Stimulated activated CD4-positive, alpha-beta T cell treated with anti-CD3 and anti-CD28 coated beads, Interleukin-4, amount 100 ng/mL, for 48 hours (primary cell): ENCODE measurements at places on chromosomes 1 and 21.
A peak's percentile ranks its signal among the peaks of the same experiment; 100 is the strongest.

- no peak for DNase-seq
Measured at GRCh38 chr1:33880305-33880704, 16.4 kb downstream of the HMGB4 start.

DNA sequence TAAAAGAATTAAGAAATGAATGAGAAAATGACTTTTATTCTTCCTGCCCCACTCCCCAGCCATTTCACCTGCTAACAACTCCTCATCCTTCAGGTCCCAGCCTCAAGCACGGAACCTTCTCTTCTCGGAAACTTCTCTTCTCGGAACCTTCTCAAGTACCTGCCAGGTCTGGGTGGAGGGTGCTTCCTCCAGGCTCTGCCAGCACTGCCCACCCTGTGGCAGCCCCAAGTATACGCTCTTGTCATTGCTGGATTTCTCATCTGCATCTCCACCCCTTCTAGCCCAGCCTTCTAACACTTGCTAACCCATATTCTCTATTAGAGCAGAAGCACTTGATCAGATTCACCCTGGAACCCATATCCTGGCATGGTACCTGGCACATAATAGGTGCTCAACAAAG lies 3.9 kb upstream of the IFFO2 start:
- no peak for DNase-seq

DNA sequence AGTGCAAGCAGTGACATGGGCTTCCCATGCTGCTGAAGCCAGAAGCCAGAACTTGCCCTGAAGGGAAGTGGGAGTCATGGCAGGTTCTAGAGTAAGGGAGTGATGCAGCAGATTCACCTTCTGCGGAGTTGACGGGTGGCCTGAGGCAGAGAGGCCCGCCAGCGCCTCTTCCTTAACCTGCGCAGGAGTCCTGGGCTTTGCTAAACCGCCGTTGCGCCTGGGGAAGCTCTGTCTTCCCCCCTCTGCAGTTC lies 67.3 kb downstream of the OBSCN start:
- DNase-seq = no peak

DNA sequence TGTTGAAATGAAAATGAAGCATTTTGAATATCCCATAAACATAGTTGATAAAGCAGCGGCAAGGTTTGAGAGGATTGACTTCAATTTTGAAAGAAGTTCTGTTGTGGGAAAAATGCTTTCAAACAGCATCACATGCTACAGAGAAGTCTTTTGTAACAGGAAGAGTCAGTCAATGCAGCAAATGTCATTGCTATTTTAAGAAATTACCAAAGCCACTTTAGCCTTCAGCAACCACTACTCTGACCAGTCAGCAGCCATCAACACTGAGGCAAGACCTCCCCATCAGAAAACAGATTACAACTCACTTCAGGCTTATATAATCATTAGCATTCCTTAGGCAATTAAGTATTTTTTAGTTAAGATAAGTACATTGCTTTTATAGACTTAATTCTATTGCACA lies 33.8 kb upstream of the FCRL3 start:
- no peak for DNase-seq

DNA sequence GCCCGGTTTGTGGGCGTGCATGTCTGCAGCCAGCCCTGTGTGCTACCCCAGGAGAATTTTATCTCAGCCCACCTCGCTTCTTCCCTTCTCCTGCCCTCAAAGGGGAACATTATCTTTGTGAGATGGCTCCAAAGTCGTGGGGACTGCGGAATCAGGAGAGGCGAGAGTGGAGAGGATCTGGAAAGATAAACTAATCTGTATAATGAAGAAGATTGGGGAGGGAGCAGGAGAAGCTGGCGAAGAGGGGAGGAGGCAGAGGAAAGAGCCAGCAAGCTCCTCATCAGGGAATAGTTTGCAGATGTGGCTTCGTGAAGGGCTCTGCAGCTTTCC lies 310.3 kb downstream of the MATN1 start:
- no peak for DNase-seq

DNA sequence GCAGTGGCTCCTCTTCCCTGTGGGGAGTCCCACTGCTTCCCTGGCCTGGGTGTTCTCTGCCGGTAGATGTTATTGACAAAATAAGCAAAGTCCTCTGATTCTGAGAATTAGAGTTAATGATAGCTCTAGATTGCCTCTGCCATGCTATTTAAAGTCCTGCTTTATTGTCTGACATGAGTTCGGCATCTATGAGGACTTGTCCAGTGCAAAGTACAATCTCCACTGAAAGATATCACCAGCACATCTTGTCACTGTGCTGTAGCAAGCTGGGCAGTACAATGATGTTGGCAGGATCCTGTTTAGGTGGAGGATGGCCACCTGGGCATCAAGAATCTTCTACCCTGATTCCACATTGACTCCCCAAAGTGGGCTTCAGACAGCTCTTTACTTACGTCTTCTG lies 54.0 kb upstream of the ATP5PO start:
- DNase-seq = no peak

DNA sequence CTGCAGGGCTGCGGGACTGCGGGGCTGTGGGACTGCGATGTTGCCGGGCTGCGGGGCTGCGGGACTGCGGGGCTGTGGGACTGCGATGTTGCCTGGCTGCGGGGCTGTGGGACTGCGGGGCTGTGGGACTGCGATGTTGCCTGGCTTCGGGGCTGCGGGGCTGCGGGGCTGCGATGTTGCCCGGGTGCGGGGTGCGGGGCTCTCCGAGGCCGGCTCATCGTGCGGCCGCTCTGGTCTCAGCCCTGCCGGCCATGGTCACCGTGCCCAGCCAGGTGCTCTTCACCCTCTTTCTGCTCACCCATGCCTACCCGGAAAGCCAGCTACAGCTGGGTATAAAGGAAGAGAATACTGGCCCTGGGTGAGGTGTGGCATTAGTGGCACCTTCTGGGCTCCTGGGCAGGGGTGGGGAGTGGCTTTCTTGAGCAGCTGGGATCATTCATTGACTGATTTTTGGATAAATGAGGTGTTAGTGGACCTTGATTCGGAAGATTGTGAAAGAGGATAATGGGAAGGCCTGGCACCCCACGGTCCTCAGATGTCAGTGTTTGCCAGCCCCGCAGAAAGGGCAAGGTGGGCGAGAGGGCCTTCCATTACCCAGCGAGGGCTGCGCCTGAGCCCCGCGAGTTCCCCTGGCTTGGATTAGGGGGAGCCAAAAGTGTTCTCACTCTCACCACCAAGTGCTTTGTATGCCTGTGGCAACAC lies 36.3 kb downstream of the COQ8A start:
- DNase-seq = no peak

GRCh38 chr1:117335376-117336086 lies 31.7 kb upstream of the MAN1A2 start:
- no peak for DNase-seq

DNA sequence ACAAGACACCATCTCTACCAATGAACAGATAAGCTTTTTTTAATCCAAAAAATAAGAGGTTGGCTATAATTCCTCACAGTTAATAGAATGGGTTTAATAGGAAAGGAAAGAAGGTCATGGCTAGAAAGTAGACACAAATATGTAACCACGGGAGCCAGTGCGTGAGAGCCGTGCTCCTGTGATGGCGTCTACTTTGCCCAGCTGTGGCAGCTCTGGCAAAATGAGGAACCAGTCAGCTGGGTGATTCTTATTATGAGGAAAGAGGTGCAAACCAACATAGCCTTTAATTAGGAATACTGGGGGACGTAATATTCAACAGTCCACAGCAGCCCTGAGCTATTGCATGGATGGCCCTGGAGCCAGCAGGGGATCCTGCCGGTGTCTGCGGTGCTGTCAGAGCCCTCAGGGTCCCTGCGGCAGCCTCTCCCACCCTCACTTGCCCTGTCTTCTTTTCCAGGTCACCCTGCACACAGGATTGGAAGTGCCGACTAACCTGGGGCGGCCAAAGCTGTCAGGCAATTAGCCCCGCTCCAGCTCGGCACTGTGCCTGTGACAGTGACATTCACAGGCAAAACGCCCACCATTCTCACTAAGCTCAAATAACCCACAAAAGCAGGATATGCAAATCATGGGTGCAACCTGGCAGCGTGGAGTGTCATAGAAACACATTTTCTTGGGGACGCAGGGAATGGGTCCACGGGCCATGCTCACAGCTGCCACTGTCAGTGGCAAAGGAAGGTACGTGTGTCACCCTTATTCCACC lies 25.9 kb upstream of the GNPAT start:
- DNase-seq = no peak

DNA sequence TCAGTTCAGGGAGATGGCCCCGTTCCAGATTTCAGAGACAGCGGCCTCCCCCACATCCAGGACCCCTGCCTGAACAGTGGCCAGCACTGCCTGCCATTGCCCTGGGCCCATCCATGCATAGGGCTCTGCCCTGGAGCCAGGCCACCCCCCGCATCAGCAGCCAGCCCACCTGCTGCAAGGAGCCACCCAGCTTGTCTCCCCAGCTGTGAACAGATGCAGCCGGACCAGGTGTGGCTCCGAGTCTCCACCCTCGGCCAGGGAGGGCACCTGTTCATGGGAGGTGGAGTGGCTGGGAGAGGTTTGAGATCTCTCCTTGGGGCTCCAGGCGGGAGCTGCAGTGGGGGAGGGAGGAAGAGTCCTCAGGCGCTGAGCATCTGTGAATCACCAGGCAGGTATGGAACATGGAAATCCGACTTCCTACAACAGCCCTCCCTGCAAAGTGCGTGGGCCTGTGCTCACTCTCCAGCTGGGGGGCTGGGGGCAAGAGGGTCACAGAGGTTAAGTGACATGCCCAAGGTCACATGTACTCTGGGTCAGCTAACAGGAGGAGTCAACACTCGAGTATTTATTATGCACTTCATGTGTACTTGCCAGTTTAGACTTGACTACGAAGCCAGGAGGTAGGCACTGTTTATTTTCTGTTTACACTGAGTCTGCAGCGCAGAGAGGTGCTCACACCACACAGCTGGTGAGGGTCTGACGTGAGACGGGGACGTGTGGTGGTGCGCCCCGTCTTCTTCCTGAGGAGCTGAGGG lies 4.8 kb upstream of the HES5 start:
- no peak for DNase-seq

DNA sequence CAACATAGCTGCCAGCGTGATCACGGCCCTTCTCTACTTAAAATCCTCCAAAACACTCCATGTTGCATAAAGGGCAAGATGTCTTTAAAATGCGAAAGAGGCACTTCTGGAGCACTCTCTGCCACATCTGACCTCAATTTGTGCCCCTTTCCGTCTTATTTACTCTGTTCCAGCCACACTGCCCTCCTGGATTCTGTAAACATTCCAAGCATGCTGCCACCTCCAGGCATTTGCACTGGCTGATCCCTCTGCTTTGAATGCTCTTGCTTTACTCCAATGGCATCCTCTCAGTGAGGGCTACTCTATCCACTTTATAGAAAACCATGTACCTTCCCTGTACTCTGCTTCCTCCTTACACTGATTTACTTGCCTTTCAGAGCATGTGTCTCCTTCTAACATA lies 5.3 kb upstream of the RGS7 start:
- DNase-seq = no peak

- DNase-seq = no peak
Measured at GRCh38 chr21:28154121-28154520, 838.6 kb downstream of the LTN1 start.

DNA sequence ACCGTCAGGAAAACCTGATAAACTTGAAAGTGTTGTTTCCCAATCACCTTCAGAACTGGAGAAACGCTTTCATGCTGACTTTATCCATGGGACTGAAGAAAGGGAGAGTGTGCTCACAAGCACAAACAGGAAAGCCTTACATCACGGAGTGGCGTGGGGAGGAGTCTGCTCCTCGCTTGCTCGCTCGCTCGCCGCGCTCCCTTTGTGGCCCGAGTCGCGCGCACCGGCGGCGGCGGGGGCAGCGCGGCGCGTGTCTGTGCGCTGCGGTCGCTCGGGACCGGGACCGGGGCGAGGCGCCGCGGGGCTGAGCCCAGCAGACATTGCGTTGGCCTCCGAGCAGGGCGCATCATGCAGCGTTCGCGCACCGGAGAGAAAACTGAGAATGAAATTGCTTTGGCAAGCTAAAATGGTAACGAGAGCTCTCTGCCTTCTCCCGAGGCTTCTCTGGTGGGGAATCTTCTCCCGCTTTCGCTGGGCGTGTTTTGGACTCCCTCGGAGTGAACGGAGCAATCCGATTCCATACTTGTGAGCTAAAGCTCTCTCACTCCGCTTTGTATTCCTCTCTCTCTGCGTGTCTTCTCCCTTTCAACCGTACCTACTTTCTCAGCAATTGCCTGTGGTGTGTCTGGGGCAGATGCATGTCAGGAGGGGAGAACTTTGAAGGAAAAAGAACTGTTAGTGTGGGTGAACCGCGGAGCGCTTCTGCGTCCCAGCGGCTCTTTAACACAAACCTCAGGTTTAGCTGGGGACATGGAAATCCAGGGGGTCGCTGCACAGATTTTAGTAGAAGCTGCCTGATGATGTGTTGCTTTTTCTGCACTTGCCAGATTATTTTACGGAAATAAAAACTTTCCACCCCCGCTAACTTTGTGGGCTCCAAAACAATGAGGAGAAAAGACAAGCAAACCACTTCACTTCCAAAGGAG lies at the start of gene RGL1:
Gene RGL1 (plus strand): TSS at position 205 of the 926 bp plus-strand sequence. CDS start 178 bp downstream, at position 383.
- DNase-seq = peak; percentile 8

DNA sequence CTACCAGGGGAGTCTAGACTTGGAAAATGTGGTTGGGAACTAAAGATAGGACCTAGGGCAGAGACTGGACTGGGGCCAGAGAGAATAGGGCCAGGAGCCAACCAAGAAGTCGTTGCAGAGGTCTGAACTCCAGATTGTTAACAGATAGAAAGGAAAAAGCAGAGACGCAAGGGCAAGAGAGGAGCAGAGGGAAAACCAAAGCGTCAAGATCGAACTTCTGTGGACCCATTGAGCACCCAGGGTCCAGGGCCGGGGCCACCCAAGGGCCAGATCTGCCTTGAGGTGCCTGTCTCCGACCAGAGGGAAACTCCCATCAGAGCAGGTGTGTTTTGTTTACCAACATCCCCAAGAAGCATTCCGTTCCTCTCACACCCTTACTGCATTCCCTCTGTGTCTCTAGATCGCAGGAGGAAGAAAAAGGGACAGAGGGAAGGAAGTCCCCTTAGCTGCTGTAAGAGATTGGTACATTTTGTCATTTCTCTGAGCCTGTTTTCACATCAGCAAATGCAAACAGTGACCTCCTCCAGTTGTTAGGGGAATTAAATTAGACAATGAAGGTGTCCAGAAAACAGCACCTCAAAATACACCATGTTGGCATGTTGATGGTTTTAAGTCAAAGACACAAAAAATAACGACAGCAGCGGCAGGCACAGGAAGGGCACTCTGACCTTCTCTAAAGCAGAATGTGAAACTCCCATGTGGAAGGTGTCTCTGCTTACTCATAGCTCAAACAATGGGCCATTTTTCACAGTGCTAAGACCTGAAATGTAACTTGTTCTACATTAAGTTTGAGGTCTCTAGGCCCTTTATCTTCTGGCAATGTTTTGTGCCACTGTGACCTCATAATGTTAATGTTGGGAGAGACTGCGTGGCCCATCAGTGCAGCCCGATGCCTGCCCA lies 105.8 kb upstream of the RAB4A start:
- no peak for DNase-seq
